ENCODE measurements at places on chromosomes 7 and 10. TPM values are rescaled to one million over a fixed set of nuclear protein-coding genes. Genes with fewer than 3 reads are reported as not detected.

The OR6B1 gene
- polyA plus RNA-seq = not detected

DNA sequence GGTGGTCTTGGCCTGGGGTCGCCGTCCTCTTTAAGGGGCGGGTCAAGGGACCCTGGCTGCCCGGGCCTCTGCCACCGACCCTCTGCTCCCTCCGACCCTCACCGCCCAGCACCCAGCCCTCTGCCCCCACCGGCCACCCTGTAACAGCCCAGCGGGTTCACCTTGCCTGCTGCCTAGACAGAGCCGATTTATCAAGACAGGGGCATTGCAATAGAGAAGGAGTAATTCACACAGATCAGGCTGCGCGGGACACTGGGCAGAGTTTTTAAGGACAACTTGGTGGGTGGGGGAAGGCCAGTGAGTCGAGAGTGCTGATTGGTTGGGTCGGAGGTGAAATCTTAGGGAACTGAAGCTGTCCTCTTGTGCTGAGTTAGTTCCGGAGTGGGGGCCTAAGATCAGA, 779 bp upstream of the ADCK2 start:
- DNase-seq = no peak

The GDF10 gene
- polyA plus RNA-seq = 0.63 TPM

DNA sequence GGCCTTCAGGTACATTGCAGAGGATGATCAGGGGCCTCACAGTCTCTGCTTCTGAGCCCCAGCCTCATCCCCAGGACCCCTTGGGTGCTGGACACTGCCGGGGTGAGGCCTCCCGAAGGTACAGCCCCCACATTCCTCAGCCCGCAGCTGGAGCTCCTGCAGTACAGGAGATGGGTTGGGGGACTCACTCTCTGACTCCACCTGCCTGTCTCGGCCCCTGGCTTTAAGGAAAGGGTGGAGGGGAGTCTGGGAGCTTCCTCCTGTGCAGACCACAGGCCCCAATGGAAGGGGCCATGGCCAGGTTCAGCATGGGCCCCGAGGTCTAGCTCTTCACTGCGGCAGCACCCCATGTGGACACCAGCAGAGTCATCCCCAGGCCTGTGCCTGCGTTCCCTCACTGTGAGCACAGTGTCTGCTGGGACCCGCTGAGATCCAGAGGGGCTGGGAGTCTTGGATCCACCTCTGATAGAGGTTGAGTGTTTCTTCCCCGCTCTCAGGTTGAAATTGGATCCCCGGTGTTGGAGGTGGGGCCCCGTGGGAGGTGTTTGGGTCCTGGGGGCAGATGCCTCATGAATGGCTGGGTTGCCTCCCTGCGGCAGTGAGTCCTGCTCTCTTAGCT, 99.9 kb downstream of the PRKAG2 start:
- DNase-seq = no peak

DNA sequence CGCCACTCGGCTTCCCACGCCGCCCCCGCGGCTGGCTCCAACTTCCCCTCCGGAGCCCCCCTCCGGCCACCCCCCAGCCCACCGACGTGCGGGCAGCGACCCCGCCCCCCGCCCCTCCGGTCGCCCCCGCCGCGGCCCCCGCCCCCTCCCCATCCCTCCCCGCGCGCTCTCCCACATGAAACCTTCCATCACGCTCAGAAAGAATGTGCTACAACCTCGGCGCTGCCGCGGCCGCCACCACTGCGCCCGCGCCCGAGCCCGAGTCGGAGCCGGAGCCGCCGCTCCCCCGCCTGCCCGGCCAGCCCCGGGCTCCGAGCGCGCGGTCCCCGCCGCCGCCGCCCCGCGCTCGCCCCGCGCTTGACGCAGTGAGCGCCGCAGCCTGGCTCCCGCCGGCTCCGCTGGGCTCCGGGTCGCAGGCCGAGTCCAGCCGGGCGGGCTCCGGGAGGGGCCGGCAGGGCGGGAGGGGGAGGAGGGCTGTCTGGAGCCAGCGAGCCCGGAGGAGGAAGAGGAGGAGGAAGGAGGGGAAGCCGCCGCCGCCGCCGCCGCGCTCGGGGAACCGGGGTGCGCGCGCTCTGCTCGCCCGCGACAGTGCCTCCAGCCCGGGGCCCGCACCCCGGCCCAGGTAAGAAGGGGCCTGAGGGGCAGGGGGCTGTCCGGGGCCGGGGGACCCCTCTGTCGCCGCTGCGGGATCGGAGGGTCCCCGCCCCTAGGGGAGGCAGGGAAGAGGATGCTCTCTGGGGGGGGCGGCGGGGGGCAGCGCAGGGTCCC, 4.3 kb upstream of the ELFN1 start:
- no peak for DNase-seq

The PKD2L1 gene
- not detected for polyA plus RNA-seq

The PIP gene
- polyA plus RNA-seq = not detected

- no peak for DNase-seq
These were observed 6.0 kb upstream of the HIPK2 start for GRCh38 chr7:139783647-139784385.

The ZP3 gene
- polyA plus RNA-seq = 3.6 TPM

DNA sequence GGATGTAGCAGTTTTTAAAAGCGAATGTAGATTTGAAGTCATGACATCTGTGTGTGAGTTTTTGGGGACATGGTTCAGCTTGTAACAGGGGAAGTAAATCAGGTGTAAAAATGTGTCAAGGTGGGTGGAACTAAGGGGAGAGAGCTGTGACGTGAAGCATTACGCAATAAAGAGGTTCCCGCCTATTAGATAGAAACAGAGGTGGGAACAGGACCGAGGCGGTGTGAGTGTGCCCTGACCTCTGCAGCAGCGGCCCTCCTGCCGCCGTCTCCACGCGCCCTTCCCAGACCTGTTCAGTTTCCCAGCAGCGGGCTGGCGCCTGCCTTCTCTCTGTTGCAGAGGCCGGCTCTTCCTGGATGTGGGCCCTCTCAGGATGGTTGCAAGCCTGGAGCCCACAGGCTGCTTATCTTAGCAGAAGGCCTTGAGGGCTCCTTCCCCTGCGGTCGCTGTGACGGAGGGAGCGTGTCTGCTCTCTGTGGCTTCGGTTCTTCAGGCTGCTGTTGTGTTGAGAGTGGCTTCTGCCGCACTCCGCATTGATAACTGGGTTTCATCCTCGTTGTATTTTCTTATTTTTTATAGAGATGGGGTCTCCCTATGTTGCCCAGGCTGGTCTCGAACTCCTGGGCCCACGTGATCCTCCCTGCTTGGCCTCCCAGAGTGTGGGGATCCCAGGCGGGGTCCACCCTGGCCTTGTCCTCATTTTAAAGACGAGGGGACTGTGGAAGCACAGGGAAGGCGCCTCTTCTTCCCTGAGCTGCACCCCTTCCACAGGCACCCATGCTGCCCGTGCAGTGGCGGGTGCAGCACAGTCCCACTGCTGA, 65.0 kb downstream of the DNAJB6 start:
- DNase-seq = no peak

DNA sequence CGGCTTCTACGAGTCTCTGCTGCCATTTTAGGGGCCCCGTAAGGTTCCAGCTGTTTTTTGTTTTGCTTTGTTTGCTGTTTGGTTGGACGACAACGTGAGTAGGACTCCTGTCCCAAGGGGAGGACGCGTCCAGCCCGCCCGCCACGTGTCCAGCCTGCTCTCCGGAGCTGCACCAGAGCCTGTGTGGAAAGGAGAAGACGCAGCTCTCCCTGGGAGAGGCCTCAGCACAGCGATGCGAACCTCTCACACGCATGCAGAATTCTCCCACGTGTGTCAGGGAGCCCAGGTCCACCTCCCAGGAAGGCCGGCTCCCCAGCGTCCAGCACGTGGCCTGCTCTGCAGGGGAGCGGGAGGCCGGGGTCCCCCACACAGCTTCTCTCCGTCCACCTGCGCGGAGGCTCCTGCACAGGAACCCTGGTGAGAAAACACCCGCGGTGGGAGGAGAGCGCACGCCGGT, 36.4 kb upstream of the DNAJB6 start:
- DNase-seq = no peak

The NEUROG3 gene
- polyA plus RNA-seq = 4.1 TPM

- no peak for DNase-seq
These were observed 157.5 kb upstream of the KLF14 start for GRCh38 chr7:130891254-130892094.

GRCh38 chr10:77636967-77637531, 559 bp downstream of the KCNMA1 start:
- DNase-seq = peak; percentile 30

GRCh38 chr7:80876894-80877414, 41.9 kb downstream of the SEMA3C start:
- DNase-seq = peak; percentile 62

The SLC26A5 gene
- polyA plus RNA-seq = not detected

DNA sequence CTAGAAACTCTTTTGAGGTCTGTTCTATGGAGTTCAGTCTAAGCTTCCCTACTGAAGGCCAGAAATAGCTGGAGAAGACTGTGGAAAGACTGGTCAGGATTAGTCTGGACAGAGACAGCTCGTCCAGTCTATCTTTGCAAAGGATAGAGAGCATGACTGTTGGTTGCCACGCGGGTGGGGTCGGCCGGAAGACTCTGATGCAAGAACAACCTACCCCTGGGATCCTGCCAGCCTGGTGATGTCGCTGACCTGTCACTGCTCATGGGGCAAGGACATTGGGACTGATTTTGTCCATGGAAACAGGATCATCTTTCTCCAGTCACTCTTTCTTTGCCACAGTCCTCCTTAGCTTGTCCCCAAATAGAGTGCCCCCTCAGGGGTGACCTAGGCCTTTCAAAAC, 337.6 kb upstream of the NPSR1 start:
- no peak for DNase-seq

DNA sequence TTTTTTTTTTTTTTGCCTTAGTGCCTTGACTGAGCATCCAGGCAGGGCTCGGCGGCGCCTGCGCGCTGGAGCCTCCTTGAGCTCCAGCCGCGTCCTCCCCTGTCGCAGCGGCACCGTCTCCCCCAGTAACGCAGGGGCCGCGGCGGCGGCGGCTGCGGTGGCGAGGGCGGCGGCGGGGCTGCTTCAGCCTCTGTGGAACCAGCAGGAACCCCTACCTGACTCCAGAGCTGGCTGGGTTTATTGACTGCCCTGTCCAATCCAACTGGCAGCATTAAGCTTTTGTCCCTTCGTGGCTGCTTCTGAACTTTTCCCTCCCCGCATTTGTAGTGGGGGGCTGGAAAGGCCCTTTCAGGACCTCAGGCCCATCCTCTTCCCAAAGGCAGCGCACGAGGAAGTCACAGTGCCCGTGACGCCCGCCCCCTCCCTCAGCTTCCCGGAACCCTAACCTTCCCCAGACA, at the start of gene GPR85:
GPR85 (minus strand) TSS at position 397 of the 458 bp plus-strand sequence. CDS start 2,106 bp downstream, outside the sequence.
- DNase-seq = peak; percentile 65

- peak; percentile 82 for DNase-seq
These were observed 37.7 kb downstream of the AGAP3 start for GRCh38 chr7:151123822-151124464.

- DNase-seq = no peak
These were observed 18.1 kb downstream of the CCDC126 start for GRCh38 chr7:23615331-23615730.

The CLDN15 gene
- polyA plus RNA-seq = 315 TPM

- DNase-seq = no peak
These were observed 153.5 kb downstream of the RNF216 start for GRCh38 chr7:5627745-5628547.

DNA sequence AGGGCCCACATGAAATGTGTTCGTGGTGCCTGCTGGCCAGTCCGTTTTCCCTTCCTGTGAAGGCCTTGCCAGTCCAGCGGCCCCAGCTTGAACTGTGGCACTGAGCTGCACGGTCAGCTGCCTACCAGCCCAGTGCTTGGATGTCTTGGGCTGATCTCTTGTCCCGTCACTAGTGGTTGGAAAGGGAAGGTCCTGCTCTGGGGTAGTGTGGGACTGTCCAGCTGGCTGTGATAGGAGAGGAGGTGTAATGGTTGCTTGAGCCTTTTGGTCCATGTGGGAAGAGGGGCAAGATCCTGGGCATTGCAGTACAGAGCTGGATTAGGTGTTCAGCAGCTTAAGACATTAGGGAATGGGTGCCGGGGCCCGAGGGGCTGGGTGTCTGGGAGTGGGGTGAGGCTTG, 15.0 kb downstream of the BUD23 start:
- DNase-seq = no peak

DNA sequence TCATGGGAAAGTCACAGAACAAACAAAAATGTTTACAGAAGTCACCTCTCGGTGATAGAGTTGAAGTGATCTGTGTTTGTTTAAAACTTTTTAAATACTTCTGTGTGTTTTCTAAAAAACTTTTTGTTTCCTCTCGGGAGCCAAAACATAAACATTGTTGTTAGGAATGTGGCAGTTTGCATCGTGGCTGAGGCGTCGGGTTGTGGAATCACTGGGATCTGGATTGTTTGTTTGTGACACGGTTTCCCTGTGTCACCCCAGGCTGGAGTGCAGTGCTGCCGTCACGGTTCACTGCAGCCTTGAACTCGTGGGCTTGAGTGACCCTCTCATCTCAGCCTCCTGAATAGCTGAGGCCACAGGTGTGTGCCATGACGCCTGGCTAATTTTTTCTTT, 29.0 kb upstream of the SUN1 start:
- DNase-seq = no peak

DNA sequence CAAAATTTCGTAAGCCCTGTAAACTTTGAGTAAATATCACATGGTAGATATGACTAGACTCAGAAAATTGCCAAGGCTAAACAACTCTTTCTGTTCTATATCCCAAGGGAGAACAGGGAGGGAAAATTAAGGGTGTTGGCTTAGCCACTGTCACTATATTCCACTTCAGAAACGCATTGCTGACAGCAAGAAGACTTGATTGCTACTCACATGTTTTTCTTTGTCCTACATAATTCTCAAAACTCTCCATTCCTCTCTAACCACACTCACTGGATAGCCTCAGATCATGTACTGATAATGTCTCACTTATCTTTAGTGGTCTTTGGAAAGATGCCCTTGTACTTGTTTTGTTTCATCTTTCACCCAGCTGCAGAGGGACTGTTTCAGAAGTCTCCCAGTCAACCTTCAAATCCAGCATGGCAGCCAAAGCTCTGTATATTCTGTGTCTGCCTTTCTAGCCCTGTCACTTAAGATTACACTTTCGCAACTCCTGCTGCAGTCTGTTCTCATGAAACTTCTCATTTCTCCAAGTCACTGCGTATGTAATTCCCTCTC, 582.4 kb upstream of the FZD8 start:
- DNase-seq = no peak

DNA sequence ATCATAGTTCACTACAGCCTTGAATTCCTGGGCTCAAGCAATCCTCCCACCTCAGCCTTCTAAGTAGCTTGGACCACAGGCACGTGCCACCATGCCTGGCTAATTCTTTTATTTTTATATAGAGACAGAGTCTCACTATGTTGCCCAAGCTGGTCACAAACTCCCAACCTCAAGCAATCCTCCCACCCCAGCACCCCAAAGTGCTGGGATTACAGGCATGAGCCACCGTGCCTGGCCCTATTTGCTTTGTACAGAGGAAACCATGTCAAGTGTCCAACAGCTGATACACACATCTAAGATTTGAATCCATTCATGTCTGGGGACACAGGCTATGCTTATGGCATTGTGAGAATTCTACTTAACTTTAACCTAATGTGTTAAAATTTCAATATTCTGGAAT, 29.9 kb upstream of the MPP7 start:
- no peak for DNase-seq

- no peak for DNase-seq
These were observed 169.0 kb upstream of the TMEM229A start for GRCh38 chr7:124201768-124202349.

DNA sequence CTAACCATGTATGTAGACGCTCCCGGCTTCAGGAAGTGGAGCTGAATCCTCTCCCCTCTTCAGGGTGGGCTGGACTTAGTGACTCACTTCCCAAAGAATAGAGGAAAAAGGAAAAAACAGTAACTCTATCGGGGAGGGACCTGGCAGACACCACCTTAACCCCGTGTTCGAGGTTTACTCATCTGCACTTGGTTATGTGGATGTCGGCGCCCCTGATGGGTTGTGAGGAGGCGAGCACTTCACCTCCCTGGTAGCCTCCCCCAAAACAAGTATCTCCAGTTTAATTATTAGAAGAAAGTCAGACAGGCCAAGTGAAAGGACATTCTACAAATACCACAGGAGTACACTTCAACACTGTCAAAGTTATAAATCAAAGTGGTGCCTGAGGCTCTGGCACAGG, 559.7 kb downstream of the TCERG1L start:
- no peak for DNase-seq

Measured in small intestine (tissue), 16 donors.